ENCODE measurements at places on chromosomes 6 and 20.

DNA sequence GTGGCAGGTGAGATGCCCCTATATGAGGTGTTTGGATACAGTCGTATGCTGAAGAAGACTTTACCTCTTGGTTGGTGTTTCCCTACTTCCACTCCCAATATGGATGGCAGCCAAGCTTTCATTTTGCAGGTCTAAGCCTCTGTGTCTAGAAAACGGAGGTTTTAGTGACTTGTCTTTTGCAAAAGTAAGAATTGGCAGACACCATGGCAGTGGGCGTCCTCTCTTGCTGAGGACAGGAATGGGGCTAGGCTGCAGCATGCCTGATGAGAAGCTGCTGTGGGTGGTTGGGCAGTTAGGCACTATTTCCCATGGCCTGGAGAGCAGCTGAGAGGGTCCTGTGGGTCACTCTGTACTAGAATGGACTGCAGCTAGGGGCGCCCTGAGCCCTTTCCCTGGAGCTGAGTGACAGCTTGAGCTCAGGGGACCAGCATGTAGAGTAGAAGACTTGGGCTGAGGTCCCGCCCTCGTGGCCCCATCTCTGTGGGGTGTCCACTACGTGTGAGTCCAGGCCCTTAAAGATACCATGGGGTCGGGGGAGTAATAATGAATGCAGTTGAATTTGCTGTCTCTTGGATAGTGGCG, 127.4 kb downstream of the CDH26 start:
- DNase-seq: no peak

DNA sequence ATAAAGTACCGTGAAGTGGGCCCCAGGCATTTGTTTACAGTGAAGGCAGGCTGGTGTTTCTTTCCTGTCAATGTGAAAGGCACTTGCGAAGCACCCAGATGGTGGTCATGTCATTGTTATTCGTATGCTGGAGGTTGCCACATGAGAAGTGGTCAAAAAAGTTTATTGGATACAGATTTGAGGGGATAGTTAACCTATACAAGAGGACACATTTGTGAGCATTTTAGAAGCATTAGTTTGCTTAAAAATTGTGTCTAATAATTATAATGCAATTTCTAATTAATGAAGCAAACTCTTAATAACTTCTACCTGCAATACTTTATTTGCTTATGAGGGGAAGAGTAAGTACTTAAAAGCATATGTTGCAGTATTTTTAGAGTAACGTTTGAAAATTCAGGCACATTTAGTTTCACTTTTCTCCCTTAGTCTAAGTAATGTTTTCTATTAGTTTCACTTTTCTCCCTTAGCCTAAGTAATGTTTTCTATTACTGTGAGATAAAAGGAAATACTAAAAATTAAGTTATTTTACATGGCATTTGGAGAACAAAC, 120.7 kb upstream of the CLDN20 start:
- no peak for DNase-seq

- DNase-seq: no peak
Observed at GRCh38 chr6:89483111-89483720, 50.3 kb downstream of the ANKRD6 start.

GRCh38 chr20:20872428-20872827, 160.0 kb upstream of the RALGAPA2 start:
- DNase-seq: no peak

- peak; percentile 53 for DNase-seq
Observed at GRCh38 chr6:158653577-158654354, 3.9 kb downstream of the SYTL3 start.

GRCh38 chr20:47549671-47550070, 48.0 kb downstream of the NCOA3 start:
- no peak for DNase-seq

DNA sequence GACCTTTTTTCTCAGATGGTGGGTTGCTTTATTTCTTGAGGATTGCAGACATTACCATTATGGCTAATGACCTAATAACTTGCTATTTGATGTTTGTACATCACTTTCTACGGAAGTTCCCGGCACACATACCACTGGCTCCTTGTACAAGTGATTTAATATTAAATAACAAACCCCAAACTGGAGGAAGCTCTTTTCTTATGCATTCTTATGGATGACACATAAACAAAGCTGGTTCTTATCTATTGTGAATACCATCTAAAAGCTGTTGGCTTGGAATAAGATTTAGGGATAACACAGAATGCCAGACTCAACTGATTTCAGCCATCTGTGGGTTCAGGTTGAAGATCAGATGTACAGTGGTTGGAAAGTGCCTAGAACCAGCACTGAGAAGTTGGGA, 272.6 kb downstream of the TSHZ2 start:
- DNase-seq: peak; percentile 75

GRCh38 chr20:62780696-62781095, 15.6 kb upstream of the MRGBP start:
- DNase-seq: no peak

- DNase-seq: no peak
Observed at GRCh38 chr6:11683871-11684270, 94.7 kb downstream of the ADTRP start.

DNA sequence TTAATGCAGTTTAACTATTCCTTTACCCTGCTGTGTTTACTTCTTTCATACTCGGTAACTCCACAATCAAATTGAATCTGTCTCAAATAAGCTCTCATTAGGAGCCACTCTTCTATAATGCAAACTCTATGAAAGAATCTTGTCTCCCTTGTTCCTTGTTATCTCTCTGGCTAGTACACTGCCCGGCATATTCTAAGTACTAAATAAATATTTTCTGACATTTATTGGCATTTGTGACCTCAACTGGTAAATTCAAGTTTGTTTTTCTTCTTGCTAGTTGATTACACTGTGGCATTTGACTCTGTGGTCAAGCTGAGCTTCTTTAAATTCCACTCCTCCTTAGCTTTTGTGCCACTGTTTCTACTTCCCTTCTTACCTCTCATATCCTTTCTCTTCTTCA, 237.6 kb upstream of the KHDRBS2 start:
- no peak for DNase-seq

GRCh38 chr6:157823528-157824370, 703 bp downstream of the SNX9 start:
- peak; percentile 77 for DNase-seq

DNA sequence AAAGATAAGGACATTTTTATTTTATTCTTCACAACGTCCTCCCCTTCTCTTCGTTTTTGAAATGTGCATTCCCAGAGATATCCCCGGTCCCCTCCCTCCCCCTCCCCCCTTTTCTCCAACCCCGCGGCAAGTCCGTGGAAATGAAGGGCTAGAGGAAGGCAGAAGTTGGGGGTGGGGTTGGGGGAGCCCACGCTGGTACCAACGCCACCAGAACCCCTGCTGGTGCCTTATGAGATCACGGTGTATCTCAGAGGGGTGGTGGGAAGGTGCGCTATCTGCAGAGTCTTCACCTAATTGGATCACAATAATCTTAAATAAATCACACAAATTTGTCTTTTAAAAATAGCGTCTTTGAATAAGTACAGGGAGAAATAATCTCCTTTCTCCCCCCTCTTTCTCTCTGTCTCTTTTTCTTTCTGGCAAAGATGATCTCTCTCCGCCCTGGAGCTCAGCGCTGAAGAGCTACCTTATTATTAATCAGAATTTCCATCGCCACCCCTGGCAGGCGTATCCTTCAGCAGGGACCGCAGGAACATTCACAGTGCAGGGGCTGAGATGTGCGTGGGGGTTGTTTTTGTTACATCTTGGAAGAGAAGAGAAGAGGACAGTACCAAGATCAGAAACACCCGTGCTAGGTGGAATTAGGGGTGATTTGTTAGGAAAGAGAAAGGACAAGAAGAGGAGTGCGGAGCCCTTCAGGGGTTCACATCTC, 915 bp downstream of the CLVS2 start:
- DNase-seq: no peak

DNA sequence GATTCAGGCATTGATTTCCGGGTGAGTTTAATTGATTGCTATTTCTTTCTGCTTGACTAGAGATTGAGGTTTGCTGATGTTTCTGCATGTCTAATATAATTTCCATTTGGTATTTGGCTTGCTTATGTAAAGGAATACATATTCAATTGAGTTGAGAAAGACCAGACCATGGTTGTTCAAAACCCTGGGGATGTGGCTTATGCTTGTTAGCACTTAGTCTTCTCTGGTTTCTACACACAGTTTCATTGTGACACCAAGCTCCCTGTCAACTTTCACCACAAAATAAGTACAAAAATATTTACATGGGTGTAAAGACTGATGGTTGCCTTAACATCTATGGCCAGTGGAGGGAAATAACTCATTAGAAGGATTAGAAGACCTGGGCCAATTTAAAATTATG, 209.6 kb downstream of the CDH26 start:
- no peak for DNase-seq

DNA sequence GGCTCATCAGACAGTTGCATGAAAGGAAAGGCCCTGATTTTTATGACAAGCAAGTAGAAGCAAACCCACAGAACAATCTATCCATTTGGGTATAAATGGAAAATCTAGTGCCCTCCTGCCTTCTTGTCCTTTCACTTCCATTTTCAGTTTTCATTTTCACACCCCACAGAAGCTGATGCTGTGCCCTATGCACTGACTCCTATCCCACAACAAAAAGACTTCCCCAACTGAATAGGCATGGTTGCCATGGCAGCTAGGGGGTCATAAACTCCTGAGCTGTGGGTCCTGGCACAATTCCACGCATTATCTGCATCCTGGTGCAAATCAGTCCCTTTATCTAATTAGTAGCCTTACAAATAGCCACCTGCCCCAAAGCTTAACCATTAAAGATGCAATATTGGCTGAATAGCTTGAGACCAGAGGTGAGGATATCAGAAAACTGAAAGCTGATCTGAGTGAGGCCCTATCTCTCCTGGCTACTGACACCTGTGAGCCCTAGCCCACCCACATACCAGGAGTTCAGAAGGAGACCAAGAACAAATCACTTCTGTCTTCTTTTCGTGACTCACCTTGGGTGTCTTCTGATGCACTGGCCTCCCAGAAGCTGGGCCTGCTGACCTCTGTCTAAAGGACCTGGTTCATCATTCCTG, 34.9 kb upstream of the HEY2 start:
- no peak for DNase-seq

- no peak for DNase-seq
Observed at GRCh38 chr6:56685102-56685733, 42.5 kb upstream of the DST start.

DNA sequence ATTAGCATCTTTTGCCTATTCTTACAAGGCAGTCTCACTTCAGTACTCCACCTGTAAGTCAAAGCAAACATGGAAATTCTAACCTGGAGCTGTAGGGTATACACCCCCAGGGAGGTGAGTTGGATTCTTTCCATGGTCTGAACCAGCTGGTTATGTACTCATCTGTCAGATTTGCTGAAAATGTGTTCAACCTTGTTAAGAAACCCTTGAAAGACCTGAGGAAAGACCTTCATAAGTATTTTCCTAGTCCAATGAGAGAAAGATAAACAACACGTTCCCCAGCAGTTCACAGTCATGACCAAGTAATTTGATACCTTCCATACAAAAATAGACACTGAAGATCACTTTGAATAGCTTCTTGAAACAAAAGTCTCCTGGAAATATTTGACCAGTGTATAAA, 42.5 kb downstream of the ID4 start:
- no peak for DNase-seq

All from fibroblast of lung (primary cell).